Cortex of kidney (tissue), 1 donor: ENCODE measurements at places on chromosomes 12 and 14.

DNA sequence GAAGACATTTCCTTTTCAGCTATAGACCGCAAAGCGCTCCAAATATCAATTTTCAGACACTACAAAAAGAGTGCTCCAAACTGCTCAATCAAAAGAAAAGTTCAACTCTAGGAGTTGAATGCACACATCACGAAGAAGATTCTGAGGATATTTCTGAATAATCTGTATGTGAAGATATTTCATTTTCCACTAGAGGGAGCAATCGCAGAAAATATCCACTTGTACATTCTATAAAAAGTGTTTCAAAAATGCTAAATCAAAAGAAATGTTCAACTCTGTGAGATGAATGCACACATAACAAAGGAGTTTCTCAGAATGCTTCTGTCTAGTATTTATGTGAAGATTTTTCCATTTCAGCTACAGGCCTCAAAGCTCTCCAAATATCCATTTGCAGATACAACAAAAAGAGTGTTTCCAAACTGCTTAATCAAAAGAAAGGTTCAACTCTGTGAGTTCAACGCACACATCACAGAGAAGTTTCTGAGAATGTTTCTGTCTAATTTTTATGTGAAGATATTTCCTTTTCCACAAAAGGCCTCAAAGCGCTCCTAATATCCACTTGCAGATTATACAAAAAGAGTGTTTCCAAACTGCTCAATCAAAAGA, 643.8 kb upstream of the ALG10B start:
- DNase-seq = no peak

DNA sequence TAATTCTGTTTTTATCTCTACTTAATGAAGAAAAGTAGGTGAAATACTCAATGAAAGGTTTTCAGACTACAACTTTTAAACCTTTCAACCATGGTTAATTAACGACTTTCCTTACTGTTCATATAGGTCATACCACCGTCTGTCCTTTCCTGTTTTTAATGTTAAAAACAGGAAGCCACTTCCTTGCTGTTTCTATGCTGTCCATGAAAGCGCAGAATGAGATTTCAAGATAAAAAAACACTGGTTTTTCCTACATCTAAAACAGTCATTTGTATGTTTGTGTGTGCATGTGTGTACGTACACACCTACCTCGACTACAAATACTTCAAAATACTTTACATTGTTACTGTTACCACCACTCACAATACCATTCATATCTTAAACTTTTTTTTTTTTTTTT, 27.3 kb downstream of the SPTLC2 start:
- DNase-seq = no peak

DNA sequence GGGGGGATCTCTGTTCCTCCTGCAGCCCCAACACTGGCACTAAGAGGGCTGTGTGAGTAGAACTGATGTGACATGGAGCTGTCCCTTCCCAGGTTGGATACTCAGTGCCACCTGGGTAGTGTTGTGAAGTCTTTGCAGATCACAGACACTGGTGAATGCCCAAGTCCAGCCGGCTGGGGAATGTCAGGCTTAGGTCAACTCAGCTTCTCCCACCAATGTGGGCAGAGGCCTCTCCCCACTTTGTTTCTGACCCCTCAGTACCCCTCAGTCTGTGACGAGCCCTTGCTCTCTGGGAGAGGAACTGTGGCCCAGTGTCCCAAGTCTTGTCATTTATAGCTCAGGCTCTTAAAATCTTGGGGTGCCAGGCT, 11.3 kb downstream of the SLC25A29 start:
- no peak for DNase-seq

DNA sequence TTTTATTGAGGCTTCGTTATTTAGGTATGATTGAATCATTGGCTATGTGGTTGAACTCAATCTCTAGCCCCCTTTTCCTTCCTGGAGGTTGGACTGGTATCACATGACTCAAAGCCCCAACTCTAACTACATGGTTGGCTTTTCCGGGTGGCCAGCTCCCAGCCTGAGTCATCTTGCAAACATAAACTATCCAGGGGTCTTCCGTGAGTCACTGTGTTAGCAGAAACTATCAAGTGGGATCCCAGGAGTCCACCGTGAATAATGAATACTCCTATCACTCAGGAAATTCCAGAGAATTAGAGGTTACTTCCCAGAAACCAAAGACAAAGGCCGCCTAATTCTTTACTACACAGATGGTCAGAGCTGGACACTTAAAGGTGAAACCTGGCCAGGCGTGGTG, 19.7 kb upstream of the PLEKHD1 start:
- DNase-seq = no peak
